ENCODE measurements at places on chromosomes 4 and X. TPM values are rescaled to one million over a fixed set of nuclear protein-coding genes. Genes with fewer than 3 reads are reported as not detected.

The TBCK gene
- 21.5 TPM for total RNA-seq

The KIT gene
- total RNA-seq: 0.28 TPM

The ZNF141 gene
- total RNA-seq: 27.5 TPM

DNA sequence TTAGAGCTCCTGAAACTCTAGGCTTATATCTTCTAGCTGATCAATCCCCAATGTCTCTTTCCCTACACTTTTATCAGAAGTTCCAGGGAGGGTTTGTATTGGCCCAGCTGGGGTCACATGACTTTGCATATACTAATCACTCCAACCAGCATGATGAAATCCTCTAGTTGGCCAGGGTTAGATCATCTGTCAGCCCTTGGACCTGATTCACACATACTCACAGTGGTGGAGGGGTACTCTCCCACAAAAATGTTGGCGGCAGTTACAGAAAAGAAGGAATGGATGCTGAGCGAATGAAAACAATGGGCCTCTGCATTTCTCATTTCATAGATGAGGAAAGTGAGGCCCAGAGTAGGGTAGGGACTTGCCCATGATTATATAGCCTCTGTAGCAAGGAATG is 151.1 kb downstream of the PJA1 start:
- H3K27me3 ChIP-seq: no peaks in the 10 kb centered on the region
- no peaks in the 10 kb centered on the region for H3K36me3 ChIP-seq
- no peak overlapping the region for H3K27ac ChIP-seq
- H3K4me3 ChIP-seq: no peak overlapping the region
- DNase-seq: no peak

Data from activated naive CD8-positive, alpha-beta T cell treated with anti-CD3 and anti-CD28 coated beads for 36 hours (primary cell).